ENCODE measurements at places on chromosomes 5 and 9.

GRCh38 chr5:82808960-82809359 lies 268.2 kb downstream of the TMEM167A start:
- no peak for DNase-seq

- no peak for DNase-seq
Measured at GRCh38 chr5:115329475-115329874, 33.0 kb upstream of the CCDC112 start.

GRCh38 chr9:133098871-133099270 lies 22.2 kb downstream of the RALGDS start:
- no peak for DNase-seq

DNA sequence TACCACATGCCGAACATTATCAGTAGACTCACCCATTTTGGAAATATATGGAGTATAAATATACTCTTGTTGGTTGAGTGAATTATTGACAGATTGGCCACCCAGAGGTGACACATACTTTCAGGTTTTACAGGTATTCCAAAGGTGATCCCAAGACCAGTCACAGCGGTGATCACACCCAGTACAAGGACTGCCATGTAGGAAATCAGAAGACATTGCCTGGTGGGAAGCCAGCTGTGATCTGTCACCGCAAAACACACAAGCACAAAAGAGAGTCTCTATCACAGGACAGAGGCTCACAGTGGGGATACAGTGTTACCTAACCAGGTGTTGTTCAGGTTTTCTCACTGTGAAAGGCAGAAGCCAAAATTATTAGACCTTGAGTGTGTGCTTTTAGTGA lies 15.8 kb downstream of the BTF3 start:
- no peak for DNase-seq

DNA sequence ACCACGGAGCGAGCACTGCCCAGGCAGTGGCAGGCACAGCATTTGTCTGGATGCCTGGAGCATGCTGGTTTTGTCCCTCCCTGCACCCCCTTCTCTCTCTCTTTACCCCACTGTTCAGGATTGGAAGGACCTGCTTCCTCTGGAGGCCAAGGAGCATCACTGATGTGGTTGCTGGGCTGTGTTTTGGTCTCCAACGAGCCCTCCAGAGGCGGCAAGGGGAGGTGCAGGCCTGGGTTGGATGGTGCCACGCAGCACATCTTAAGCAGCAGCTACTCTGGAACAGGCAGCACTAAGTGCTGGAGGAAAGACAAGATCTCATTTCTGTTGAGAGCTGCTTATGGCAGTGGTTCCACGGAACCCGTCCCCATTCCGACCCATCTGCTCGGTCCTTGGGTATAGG lies 139.6 kb downstream of the CMYA5 start:
- no peak for DNase-seq

GRCh38 chr5:14171621-14172020 lies 28.5 kb downstream of the TRIO start:
- no peak for DNase-seq

- DNase-seq, result no peak
Measured at GRCh38 chr9:90891308-90892040, 89.9 kb downstream of the SYK start.

All from naive thymus-derived CD8-positive, alpha-beta T cell (primary cell).